ENCODE measurements at places on chromosomes 3 and 15. TPM values are rescaled to one million over a fixed set of nuclear protein-coding genes. Genes with fewer than 3 reads are reported as not detected.

GDPGP1 gene
- 12.0 TPM for total RNA-seq

TRPM1 gene
- not detected for total RNA-seq

OR4M2 gene
- total RNA-seq, result not detected

- H3K27me3 ChIP-seq, result peaks cover 1% of the 10 kb centered on the region
- no peaks in the 10 kb centered on the region for H3K4me1 ChIP-seq
- H3K27ac ChIP-seq, result no peak overlapping the region
- DNase-seq, result no peak
Observed at GRCh38 chr3:42758126-42758525, 14.9 kb downstream of the CCDC13 start.

DNA sequence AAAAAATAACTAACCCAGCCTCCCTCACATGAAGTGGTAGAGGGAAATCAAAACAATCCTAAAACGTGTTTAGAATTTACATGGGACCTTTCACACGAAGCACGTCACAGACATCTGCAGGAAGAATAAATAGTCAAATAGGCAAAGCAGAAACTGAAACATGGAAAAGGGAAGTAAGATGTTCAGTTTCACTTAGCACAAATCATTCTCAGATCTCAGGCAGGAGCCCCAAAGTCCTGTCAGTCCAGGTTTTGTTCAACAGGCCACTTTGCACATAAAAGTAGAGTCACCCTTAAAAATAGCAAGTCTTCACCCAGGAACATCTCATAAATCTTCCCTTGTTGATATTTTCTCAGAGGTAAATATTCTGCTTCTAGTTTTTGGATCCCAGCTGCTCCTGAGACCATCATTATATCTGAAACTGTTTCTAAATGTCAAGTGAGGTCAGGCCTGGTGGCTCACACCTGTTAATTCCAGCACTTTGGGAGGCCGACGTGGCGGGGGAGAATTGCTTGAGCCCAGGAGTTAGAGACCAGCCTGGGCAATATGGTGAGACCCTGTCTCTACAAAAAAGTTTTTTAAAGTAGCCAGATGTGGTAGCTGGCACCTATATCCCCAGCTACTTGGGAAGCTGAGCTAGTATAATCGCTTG lies 1.9 kb downstream of the RUBCN start:
- H3K27ac ChIP-seq, result peak overlapping the region; percentile 26
- peak overlapping the region; percentile 67 for H3K4me3 ChIP-seq
- peaks cover 53% of the 10 kb centered on the region for H3K4me1 ChIP-seq

DNA sequence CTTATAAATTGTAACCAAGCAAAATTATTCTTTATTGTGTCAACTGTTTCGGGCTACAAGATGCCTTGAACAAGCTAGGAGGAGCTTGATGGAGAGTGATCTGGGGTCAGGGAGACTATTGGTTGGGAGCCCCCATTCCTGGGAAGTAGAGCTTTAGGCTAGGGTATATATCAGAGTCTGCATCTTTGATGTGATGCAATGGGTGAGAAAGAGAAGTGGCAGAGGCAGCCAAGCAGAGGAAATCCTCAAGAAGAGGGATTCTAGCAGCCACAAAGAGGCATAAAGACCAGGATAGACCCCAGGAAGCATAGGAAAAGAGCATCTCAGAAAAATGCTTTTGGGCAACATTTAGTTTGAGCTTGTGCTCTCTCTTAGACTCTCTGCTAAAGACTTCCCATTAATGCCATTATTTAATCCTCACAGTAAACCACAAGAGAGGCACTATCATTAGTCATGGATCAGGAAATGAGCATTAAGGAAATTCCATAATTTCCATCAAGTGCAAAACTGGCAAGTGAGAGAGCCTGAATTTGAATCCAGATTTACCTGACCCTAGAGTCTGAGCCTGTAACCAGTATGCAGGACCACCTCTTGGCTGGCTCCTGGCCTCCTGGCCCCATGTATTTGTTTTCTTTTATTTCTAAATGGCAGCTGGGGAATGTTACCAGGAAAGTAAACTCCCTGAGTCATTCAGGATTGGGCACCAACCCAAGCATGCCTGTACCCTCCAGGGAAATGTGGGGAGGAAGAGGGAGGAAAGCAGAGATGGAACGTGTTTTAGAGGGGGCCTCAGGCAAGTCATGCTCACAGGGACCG lies 118.7 kb downstream of the RPL22L1 start:
- no peak for DNase-seq
- no peaks in the 10 kb centered on the region for H3K4me1 ChIP-seq
- H3K27me3 ChIP-seq, result peaks cover 42% of the 10 kb centered on the region
- H3K27ac ChIP-seq, result no peak overlapping the region
- H3K36me3 ChIP-seq, result no peaks in the 10 kb centered on the region

DNA sequence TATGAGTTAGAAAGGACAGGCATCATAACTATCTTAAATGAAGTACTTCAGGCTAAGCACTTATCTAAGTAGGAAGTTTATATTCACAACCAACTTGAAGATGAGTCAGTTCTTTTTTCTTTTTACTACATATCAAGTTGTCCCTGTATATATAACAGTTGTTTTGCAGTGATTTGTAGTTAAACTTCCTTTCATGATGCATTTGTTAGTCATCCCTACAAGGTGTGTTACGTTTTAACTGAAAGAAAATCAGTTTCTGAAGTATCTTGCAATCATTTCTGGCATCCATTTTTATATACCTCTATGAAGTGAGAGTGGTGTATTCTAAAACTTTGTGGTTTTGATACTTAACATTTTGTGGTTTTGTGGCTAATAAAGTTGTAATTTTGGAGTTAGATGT lies 46.1 kb downstream of the ZFAND6 start:
- H3K27me3 ChIP-seq, result no peaks in the 10 kb centered on the region
- DNase-seq, result no peak
- H3K36me3 ChIP-seq, result peaks cover 4% of the 10 kb centered on the region
- H3K27ac ChIP-seq, result no peak overlapping the region
- peaks cover 65% of the 10 kb centered on the region for H3K4me1 ChIP-seq

- no peaks in the 10 kb centered on the region for H3K4me1 ChIP-seq
- DNase-seq, result no peak
- no peak overlapping the region for H3K27ac ChIP-seq
- no peak overlapping the region for H3K4me3 ChIP-seq
- H3K36me3 ChIP-seq, result peaks cover 6% of the 10 kb centered on the region
Observed at GRCh38 chr15:52186651-52187486, 4.3 kb downstream of the GNB5 start.

DNA sequence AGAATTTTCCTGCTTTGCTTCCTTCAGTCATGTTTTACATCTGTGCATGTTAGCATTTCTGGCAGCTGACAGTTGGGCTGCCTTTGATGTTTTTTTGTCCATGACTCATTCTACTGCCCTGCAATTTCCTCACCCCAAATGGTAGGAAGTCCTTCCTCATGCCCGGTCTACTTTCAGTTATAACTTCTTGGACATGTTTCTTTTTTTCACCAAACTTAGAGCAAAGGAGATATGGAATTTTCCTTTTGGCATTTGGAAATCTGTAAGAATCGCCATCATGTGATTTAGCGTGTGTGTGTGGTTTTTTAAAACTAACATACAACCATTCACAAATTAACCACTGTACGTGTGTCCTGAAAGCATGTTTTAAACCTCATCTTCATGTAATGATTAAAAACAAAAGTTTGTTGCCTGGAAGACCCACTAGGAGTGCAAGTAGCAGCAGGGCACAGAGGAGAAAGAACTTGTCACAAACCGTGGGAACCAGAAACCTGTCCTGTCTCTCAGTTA lies 430.7 kb upstream of the CFAP20DC start:
- DNase-seq, result no peak
- no peak overlapping the region for H3K4me3 ChIP-seq
- no peaks in the 10 kb centered on the region for H3K27me3 ChIP-seq
- H3K36me3 ChIP-seq, result no peaks in the 10 kb centered on the region
- H3K4me1 ChIP-seq, result peaks cover 7% of the 10 kb centered on the region

DNA sequence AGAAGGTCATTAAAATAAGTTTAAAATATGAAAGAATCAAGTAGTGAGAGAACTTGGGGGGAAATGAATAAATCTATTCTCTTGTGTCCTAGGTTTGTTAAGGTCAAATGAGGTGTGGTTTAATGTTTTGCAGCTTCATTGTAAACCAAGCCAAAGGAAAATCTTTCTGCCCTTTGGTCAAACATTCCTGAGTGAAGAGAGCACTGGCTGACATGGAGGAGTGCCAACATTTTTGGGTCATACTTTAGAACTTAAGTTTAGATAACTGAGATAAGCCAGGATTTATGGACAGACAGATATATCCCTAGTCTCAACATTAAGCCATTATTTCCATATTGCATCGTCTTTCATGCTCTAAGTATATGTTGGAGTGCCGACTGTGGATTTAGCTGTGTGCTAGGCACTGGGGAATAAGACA lies 66.4 kb downstream of the PTPRG start:
- H3K27ac ChIP-seq, result no peak overlapping the region
- H3K4me3 ChIP-seq, result no peak overlapping the region
- no peaks in the 10 kb centered on the region for H3K4me1 ChIP-seq
- DNase-seq, result no peak

DNA sequence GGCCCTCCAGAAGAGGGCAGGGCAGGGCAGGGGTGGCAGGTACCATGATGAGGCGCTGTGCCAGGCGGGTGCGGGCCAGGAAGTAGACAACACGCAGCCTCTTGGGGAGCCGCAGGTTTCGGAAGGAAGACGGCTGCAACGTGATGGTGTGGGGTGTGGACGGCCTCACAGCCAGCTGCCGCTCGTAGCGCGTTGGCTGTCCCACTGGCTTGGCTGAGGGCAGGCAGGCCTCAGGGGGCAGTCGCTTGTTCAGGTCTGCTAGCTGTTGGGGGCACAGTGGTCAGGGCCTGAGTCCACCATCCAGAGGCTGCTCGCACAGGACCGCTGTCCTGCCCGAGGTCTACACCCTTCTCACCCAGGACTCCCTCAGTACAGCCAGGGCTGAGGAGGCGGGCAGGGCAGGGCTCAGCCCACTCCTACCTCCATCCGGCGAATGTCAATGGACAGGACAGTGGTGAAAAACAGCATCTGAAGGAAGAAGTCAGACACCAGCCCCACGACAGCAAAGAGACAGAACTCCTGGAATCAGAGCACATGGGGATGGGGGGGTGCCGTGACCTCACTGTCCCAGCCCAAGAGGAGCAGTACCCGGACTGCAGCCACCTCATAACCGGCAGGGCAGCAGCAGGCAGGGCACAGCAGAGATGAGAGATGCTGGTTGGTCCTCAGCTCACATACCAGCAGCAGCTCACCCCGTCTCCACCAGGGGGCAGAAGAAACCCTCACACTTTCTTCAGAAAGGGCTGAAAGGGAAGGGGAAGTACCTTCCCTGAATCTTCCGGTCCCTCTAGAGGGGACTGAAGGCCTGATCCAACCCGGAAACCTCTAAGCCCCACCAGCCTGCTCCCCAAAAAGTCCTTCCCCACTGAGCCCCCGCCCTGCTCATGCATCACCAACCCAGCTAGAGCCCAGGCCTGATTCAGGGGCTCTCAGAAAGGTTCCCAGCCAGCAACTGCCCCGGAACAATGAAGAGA lies 40.0 kb downstream of the PTPN23 start:
- peak; percentile 90 for DNase-seq
- H3K4me1 ChIP-seq, result peaks cover 12% of the 10 kb centered on the region
- peaks cover 30% of the 10 kb centered on the region for H3K36me3 ChIP-seq
- H3K4me3 ChIP-seq, result peak overlapping the region; percentile 84

- no peak overlapping the region for H3K4me3 ChIP-seq
- H3K27me3 ChIP-seq, result no peaks in the 10 kb centered on the region
- H3K36me3 ChIP-seq, result no peaks in the 10 kb centered on the region
Observed at GRCh38 chr3:109863701-109864100, 526.4 kb upstream of the DPPA4 start.

GRCh38 chr15:50633653-50634052 lies 52.9 kb downstream of the TRPM7 start:
- H3K4me1 ChIP-seq, result no peaks in the 10 kb centered on the region
- H3K27ac ChIP-seq, result no peak overlapping the region
- H3K36me3 ChIP-seq, result peaks cover 79% of the 10 kb centered on the region
- DNase-seq, result no peak

DNA sequence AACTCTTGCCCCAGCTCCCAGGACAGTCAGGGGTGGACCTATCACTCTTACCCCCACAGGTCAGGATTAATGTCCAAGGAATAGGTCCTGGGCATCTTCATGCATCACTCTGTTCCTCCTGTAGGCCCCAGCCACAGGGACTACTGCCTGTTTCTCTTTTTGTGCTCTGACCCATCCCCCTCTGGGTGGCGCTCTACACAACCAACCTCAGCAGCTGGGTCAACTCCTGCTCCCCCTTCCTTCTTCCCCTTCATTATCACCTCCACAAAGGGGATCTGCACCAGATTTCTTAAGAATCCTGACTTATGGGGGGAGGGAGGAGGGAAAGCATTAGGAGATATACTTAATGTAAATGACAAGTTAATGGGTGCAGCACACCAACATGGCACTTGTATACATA lies 12.2 kb upstream of the TRANK1 start:
- H3K27ac ChIP-seq, result no peak overlapping the region
- H3K4me1 ChIP-seq, result peaks cover 10% of the 10 kb centered on the region
- no peak overlapping the region for H3K4me3 ChIP-seq
- no peaks in the 10 kb centered on the region for H3K27me3 ChIP-seq
- no peak for DNase-seq
- H3K36me3 ChIP-seq, result no peaks in the 10 kb centered on the region

DNA sequence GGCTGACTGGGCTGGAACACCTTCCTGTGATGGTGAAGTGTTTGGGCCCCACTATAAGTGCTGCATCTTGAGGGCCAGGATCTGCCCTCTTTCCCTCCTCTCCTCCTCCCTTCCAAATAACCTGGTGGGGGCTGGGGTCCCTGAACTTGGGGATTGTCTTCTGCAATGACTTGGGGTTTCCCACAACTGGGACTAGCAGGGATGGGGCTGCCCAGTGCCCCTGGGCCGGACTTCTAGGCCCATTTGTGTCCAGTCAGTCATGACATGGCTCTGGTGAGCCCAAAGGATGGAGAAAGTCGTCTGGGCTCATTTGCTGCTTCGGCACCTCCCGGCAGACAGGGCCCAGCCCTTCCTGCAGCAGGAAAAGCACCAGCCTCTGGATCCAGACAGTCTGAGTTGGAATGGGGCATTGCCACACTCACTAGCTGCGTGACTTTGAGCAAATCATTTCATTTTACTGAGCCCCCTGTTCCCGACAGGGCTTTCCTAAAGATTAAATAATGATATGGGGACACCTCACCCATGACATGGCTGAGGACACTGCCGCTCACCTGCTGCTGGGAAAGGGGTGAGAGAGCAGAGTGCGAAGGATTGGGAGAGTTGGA lies 113.2 kb downstream of the DNAJB8 start:
- no peak overlapping the region for H3K27ac ChIP-seq
- no peaks in the 10 kb centered on the region for H3K27me3 ChIP-seq
- H3K36me3 ChIP-seq, result peaks cover 10% of the 10 kb centered on the region
- DNase-seq, result peak; percentile 21
- H3K4me1 ChIP-seq, result peaks cover 7% of the 10 kb centered on the region

DNA sequence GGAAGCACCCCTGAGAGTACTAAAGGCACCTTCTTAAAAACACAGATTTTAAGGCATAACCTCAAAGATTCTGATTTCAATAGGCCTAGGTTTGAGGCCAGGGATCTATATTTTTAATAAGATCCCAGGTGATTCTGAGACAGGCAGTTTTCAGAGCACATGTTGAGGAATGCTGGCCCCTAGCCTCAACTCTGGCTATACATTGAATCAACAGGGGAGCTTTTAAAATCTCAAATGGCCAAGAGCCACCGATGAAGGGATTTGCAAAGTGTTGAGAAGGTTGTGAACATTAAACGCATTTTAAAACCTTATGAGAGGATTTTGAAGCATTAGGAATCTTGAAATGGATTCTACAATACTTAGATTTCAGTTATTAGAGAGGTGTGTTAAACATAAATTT lies 268.8 kb upstream of the ARHGEF26 start:
- no peak for DNase-seq
- H3K4me3 ChIP-seq, result no peak overlapping the region
- H3K27me3 ChIP-seq, result peaks cover 4% of the 10 kb centered on the region
- no peaks in the 10 kb centered on the region for H3K4me1 ChIP-seq

Data from naive thymus-derived CD8-positive, alpha-beta T cell (primary cell).